M059J (cell line): ENCODE measurements at places on chromosomes 7 and 10. TPM values are rescaled to one million over a fixed set of nuclear protein-coding genes. Genes with fewer than 3 reads are reported as not detected.
A peak's percentile ranks its signal among the peaks of the same experiment; 100 is the strongest.

GRCh38 chr10:54799506-54799905 is 1.5 kb downstream of the PCDH15 start:
- no peak for DNase-seq

GRCh38 chr7:69246758-69247157 is 351.5 kb upstream of the AUTS2 start:
- peak; percentile 44 for DNase-seq

DNA sequence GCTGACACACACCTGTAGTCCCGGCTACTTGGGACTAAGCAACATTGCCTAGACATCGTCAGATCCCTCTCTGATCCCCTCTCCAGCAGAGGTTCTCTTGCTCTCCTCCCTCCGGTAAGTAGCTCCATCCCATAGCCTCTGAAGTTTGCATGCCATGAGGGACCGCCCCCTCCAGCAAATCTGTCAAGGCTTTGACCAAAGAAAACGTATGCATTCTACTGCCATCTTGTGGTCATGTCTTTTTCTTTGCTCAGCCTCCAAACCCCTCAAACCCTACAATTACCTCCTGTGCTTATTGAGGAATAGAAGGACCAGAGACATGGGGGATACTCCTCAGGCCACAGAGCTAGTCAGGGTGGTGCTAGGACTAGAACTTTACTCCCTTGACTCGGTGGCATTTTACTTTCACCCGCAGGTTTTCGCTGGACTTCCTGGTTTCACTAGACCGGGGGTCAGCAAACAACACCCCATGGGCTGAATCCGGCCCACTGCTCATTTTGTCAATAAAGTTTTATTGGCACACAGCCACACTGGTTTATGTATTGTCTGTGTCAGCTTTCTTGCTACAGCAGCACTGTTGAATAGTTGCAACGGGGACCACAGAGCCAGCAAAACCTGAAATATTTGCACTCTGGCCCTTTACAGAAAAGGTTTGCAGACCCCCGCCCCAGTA is 202.6 kb upstream of the FOXK1 start:
- DNase-seq: peak; percentile 56

- DNase-seq: peak; percentile 23
Observed at GRCh38 chr7:132307465-132307864, 268.8 kb downstream of the PLXNA4 start.

DNA sequence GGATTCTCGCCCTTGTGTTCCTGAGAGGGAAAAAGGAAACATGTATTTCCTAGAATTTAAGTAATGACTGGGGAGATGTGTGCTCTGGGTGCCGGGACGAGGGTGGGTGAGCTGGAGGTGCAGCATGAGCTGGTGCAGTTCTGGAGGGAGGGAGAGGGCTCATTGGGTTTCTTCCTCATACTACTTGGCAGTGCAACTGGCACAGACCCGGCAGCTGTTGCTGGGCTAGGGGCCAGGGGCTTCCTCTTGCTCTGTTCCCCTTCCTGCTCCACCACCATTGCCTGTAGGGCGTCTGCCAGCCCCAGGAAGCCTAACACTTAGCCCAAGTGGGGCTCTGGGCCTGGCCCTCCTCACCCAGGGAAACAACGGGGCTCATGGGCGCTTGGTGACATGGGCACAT is 5.9 kb downstream of the RET start:
- no peak for DNase-seq

GRCh38 chr7:8442814-8443304 is 9.4 kb downstream of the NXPH1 start:
- peak; percentile 1 for DNase-seq

- no peak for DNase-seq
Observed at GRCh38 chr10:132519382-132520176, 18.0 kb upstream of the INPP5A start.

DNA sequence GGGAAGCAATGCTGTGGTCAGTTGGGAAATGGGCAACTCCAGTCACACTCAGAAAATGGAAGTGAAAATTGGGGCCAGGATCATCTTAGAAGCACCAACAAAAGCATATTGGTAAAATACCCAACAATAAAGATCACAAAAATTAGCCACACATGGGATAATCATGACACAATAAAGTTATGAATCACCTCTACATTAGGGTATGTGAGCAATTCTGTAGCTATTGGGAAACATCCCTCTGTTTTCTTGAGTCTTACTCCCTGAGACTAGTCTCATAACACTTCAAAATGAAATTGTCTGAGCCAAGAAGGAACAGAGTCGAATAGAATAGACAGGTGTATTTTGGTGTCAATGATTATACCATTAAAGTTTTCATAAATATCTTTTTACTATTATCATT is 178.3 kb downstream of the DYNC1I1 start:
- DNase-seq: no peak

DNA sequence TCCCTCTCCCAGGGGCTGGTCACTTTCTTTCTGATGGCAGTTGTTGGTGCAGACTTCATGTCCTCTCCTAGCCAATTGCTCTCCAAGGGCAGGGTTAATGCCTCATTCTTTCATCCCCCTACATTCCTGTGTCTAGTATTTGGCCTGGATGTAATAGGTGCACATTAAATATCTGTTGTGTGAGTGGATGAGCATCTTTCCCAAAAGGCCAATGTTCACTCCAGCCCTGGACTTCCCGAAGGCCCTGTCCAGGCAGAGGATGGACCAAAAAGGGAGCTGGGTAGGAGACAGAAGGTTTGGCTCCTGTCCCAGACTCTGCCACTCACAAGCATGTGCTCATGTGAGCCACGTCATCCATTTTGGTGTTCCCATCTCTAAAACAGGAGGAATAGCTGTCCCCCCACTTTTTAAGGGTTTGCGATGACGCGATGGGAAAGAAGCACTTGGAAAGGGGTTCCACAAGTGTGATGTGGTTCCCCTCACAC is 47.5 kb downstream of the RGS10 start:
- DNase-seq: peak; percentile 17

- DNase-seq: no peak
Observed at GRCh38 chr10:89215511-89215910, 8.4 kb upstream of the CH25H start.

DNA sequence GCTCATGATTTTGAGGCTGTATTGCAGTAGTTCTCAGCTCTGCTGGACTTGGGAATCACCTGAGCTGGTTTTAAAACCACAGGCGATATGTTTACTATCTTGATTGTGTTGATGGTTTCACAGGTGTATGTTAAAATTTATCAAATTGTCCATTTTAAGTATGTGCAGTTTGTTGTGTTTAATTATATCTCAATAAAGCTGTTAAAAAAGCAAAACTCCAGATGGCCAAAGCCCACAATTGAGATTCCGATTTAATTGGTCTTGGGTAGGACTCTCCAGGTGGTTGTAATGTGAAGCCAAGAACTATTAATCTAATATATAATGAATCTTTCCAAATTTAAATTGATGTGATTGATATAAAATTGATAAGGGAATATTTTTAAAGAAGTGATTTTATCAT is 48.6 kb downstream of the NRCAM start:
- no peak for DNase-seq

- no peak for DNase-seq
Observed at GRCh38 chr7:73668103-73668885, 663 bp downstream of the VPS37D start.

DNA sequence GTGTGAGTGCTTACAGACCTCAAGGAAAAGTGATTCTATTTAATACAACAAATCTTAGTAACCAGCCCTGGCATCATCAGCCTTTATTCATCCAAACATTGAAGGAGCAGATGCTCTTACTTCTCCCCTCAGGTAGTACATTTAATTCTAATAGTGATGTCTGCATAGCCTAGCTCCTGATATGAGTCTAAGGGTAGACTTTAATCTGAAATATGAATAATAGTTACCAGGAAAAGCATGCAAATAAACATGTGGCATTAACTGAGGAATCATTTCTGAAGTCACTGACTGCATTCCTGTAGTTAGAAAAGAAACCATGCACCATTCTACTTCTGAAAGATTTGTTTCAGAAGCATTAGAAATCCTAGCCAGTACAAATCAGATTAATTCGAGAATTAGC is 25.7 kb upstream of the LMBR1 start:
- no peak for DNase-seq

GRCh38 chr10:34713875-34714274 is 101.2 kb downstream of the PARD3 start:
- peak; percentile 74 for DNase-seq

- peak; percentile 28 for DNase-seq
Observed at GRCh38 chr7:130699686-130700085, 13.3 kb upstream of the TSGA13 start.

CCM2 gene
- 44.4 and 71.1 TPM in 2 replicates for total RNA-seq

LGI1 gene
- 0.39 TPM in 1 of 2 replicates, not detected in the other for total RNA-seq

NEUROG3 gene
- not detected in 2 replicates for total RNA-seq

CPA1 gene
- not detected in 2 replicates for total RNA-seq

IKZF1 gene
- total RNA-seq: not detected in 2 replicates

TIAL1 gene
- 45.9 and 47.6 TPM in 2 replicates for total RNA-seq

C10orf67 gene
- total RNA-seq: 0.02 and 0.05 TPM in 2 replicates

MCM10 gene
- 9.4 and 11.6 TPM in 2 replicates for total RNA-seq

MAT1A gene
- not detected in 2 replicates for total RNA-seq
